ENCODE measurements at places on chromosomes 5 and 9. TPM values are rescaled to one million over a fixed set of nuclear protein-coding genes. Genes with fewer than 3 reads are reported as not detected.

The INSL4 gene
- not detected for total RNA-seq

The LHX6 gene
- total RNA-seq: 0.26 TPM

The VCAN gene
- total RNA-seq: 44.1 TPM

The TRIM36 gene
- 4.9 TPM for total RNA-seq

The KCNMB1 gene
- not detected for total RNA-seq

The ACTBL2 gene
- 0.10 TPM for total RNA-seq

The PRRX2 gene
- total RNA-seq: not detected

The CDC20B gene
- total RNA-seq: not detected

The PCDHB15 gene
- 0.91 TPM for total RNA-seq

The TMEM174 gene
- not detected for total RNA-seq

GRCh38 chr9:95101326-95101725, 216.2 kb downstream of the FANCC start:
- peaks cover 33% of the 10 kb centered on the region for H3K36me3 ChIP-seq
- no peak for DNase-seq
- no peak overlapping the region for H3K27ac ChIP-seq
- H3K27me3 ChIP-seq: no peaks in the 10 kb centered on the region

GRCh38 chr5:136330353-136331038, 34.8 kb downstream of the TRPC7 start:
- no peak overlapping the region for H3K4me3 ChIP-seq
- no peaks in the 10 kb centered on the region for H3K4me1 ChIP-seq
- peaks cover 2% of the 10 kb centered on the region for H3K27me3 ChIP-seq
- no peaks in the 10 kb centered on the region for H3K36me3 ChIP-seq
- DNase-seq: no peak

- no peak overlapping the region for H3K27ac ChIP-seq
- H3K27me3 ChIP-seq: no peaks in the 10 kb centered on the region
- peaks cover 13% of the 10 kb centered on the region for H3K4me1 ChIP-seq
- no peak for DNase-seq
- no peak overlapping the region for H3K4me3 ChIP-seq
These were observed 190.9 kb upstream of the GNA14 start for GRCh38 chr9:77838986-77839385.

- peaks cover 12% of the 10 kb centered on the region for H3K36me3 ChIP-seq
- peaks cover 9% of the 10 kb centered on the region for H3K4me1 ChIP-seq
- H3K27ac ChIP-seq: no peak overlapping the region
- no peaks in the 10 kb centered on the region for H3K27me3 ChIP-seq
- DNase-seq: no peak
These were observed 27.0 kb downstream of the SUB1 start for GRCh38 chr5:32612134-32612888.

- no peak for DNase-seq
- H3K4me3 ChIP-seq: no peak overlapping the region
- no peaks in the 10 kb centered on the region for H3K27me3 ChIP-seq
- peaks cover 41% of the 10 kb centered on the region for H3K4me1 ChIP-seq
- no peak overlapping the region for H3K27ac ChIP-seq
- peaks cover 28% of the 10 kb centered on the region for H3K36me3 ChIP-seq
These were observed 17.9 kb downstream of the ITGA1 start for GRCh38 chr5:52805615-52806014.

DNA sequence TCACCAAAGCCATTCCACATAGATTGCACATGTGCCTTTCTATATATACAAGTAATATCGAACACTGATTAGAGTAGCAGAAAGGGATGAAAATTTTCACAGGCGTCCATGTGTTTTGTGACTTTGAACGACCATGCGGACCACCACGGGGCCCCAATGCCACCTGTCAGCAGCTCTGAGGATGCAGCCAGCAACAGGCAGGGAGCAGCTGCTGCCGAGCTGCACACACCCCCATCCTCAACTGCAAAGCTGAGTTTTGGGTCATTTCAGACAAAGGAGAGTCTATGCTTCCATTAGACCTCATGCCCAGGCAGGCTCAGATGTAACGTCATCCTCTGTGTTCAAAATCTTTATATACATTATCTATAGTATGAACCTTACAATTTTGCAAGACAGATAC, 503.8 kb downstream of the IRX1 start:
- no peaks in the 10 kb centered on the region for H3K4me1 ChIP-seq
- H3K27me3 ChIP-seq: no peaks in the 10 kb centered on the region
- no peaks in the 10 kb centered on the region for H3K36me3 ChIP-seq
- H3K27ac ChIP-seq: no peak overlapping the region

GRCh38 chr9:99326112-99326916, 104.2 kb downstream of the SEC61B start:
- no peaks in the 10 kb centered on the region for H3K4me1 ChIP-seq
- DNase-seq: no peak
- H3K4me3 ChIP-seq: no peak overlapping the region
- no peaks in the 10 kb centered on the region for H3K36me3 ChIP-seq
- no peak overlapping the region for H3K27ac ChIP-seq

DNA sequence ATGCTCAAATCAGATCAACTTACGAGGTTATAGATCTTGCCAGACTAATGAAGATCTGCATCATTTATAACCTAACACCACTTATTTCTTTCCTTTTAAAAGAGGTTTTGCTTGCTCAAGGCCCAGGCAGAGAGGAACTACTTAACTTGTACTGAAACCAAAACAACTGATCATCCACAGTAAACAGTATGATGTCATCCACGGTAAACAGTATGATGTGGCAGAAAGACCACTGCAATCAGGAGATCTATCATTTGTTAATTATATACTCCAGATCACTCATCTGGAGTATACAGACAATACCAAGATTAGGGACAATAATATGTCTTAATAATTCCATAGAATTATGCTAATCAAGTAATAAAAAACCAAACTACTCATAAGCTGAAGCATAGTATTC, 116.8 kb downstream of the ADAMTS6 start:
- H3K36me3 ChIP-seq: peaks cover 8% of the 10 kb centered on the region
- H3K4me1 ChIP-seq: no peaks in the 10 kb centered on the region
- no peaks in the 10 kb centered on the region for H3K27me3 ChIP-seq
- H3K4me3 ChIP-seq: no peak overlapping the region

- H3K36me3 ChIP-seq: no peaks in the 10 kb centered on the region
- H3K4me3 ChIP-seq: no peak overlapping the region
- no peak for DNase-seq
- no peak overlapping the region for H3K27ac ChIP-seq
These were observed 161.9 kb downstream of the CCDC171 start for GRCh38 chr9:15714746-15715145.

DNA sequence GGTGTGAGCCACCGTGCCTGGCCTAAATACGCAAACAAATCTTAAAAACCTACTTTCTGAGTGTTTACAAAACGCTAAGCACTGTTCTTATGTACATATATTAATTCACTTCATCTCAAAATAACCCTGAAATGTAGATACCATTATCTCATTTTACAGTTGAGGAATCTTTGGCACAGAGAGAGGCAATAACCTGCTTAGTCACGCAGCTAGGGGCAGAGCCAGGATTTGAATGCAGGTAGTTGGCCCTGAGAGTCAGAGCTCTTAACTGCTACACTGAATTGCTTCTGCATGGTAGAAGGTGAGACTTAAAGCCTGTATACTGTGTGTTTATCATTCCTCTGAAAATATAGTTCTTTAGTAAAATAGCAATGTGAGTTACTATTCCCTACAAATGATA, 21.9 kb downstream of the ARHGEF37 start:
- H3K4me1 ChIP-seq: peaks cover 37% of the 10 kb centered on the region
- no peak overlapping the region for H3K4me3 ChIP-seq
- peak overlapping the region; percentile 39 for H3K27ac ChIP-seq
- peaks cover 16% of the 10 kb centered on the region for H3K36me3 ChIP-seq
- H3K27me3 ChIP-seq: no peaks in the 10 kb centered on the region

DNA sequence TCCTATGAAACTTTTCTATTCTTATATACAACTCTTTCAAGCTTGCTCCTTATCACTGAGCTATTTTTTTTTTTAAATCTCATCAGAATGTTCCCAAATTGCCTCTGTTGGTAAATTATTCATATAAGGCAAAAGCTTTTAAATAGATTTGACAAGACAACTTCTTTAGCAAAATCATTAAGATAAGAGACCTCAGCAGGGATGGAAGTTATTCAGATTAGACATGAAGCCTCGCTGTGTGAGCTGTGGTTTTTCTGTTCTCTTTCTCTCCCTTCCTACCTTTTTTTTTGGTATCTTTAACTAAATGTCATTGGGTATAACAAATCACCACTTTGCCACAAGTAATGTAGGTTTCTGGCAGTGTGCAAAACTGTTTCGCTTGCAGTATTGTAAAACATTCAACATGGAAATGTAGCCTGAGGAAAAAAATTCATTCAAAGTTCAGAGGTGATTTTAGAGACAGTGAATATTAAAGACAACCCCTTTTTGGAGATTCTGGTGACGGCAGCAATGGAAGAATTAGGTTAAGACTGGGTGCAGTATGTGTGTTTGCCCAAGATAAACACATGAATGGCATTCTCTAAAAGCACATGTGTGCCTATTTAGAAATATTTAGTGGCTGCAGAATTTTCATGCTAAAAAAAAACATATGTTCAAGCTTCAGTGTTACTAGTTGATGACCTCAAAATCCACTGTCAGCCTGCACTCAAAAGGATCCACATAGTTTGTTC, 467.1 kb downstream of the ZNF608 start:
- H3K4me3 ChIP-seq: no peak overlapping the region
- no peak for DNase-seq
- peaks cover 11% of the 10 kb centered on the region for H3K4me1 ChIP-seq
- no peak overlapping the region for H3K27ac ChIP-seq
- H3K36me3 ChIP-seq: peaks cover 6% of the 10 kb centered on the region

- H3K36me3 ChIP-seq: peaks cover 16% of the 10 kb centered on the region
- DNase-seq: no peak
- H3K27ac ChIP-seq: no peak overlapping the region
- H3K4me3 ChIP-seq: no peak overlapping the region
These were observed 19.9 kb upstream of the SUSD1 start for GRCh38 chr9:112194969-112195431.

DNA sequence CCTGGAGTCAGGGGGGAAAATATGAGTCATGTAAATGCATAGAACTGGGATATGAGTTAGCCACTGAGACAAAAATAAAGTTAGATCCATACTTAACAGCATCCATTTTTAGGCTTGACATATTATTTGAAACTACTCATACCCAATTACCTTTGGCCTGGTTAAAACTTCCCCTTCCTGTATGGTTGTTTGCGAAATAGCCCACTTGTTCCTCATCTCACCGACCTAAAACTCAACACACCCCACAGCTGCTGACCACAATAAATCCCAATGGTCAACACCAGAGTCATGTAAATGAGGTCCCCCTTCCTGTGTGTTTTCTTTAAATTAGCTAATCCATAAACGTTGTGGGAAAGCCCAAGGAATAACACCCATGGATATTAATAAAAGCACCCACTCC, 55.2 kb upstream of the TMEM215 start:
- no peaks in the 10 kb centered on the region for H3K4me1 ChIP-seq
- no peaks in the 10 kb centered on the region for H3K36me3 ChIP-seq
- H3K27me3 ChIP-seq: no peaks in the 10 kb centered on the region
- no peak for DNase-seq
- no peak overlapping the region for H3K27ac ChIP-seq

- no peaks in the 10 kb centered on the region for H3K4me1 ChIP-seq
- no peaks in the 10 kb centered on the region for H3K36me3 ChIP-seq
- DNase-seq: peak; percentile 44
These were observed 23.4 kb downstream of the DMRTA1 start for GRCh38 chr9:22469928-22470544.

DNA sequence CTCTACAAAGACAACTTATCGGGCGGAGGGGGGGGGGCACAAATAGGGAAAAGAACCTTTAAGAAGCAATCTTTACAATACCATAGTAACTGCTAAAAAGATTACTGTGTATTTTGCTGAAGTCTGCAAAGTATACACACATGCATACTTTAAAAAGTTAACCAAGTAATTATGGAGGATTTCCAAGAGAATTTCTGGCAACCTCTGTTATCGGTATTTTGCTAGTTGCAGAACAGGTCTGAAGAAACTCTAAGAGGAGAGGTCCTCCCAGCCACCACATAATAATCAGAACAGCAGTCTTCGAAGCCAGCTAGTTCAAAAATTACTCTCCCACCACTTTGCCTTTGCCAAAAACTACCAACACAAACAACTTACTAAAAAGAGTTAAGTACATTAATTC, 56.1 kb downstream of the UBAP2 start:
- peaks cover 68% of the 10 kb centered on the region for H3K36me3 ChIP-seq
- no peak for DNase-seq
- H3K4me3 ChIP-seq: no peak overlapping the region
- H3K27ac ChIP-seq: no peak overlapping the region
- H3K27me3 ChIP-seq: no peaks in the 10 kb centered on the region

GRCh38 chr5:159956074-159956473, 39.8 kb downstream of the ADRA1B start:
- H3K4me3 ChIP-seq: no peak overlapping the region
- H3K4me1 ChIP-seq: no peaks in the 10 kb centered on the region
- no peaks in the 10 kb centered on the region for H3K36me3 ChIP-seq
- H3K27ac ChIP-seq: no peak overlapping the region
- no peaks in the 10 kb centered on the region for H3K27me3 ChIP-seq
- no peak for DNase-seq

DNA sequence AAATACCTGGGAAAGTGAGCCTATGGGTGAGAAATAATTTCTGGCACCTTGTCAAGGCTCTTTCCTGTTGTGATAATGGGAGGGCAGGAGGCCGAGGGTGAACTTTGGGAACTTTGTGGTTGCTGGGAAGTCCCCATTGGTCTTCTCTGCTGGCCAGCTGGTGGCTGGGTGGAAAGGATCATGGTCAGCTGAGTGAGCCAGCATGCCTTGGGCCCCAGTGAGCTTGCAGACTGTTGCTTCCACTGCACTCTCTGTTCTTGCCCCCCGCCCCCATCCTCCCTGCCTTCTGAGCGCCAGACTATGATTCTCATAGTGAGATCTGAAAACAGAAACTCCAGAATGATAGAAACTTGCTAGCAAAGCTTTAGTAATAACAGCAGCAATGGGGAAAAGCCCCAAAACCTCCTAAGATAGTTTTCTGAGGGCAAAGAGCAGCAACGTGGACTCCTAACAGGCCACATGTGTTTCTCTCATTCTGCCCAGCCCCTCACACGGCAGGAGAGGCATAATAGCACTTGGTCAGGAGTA, 139.2 kb upstream of the SMARCA2 start:
- H3K27ac ChIP-seq: no peak overlapping the region
- peaks cover 2% of the 10 kb centered on the region for H3K27me3 ChIP-seq
- H3K36me3 ChIP-seq: no peaks in the 10 kb centered on the region
- no peaks in the 10 kb centered on the region for H3K4me1 ChIP-seq
- no peak for DNase-seq

- no peak for DNase-seq
- H3K4me3 ChIP-seq: no peak overlapping the region
- no peaks in the 10 kb centered on the region for H3K4me1 ChIP-seq
- H3K27ac ChIP-seq: no peak overlapping the region
These were observed 28.2 kb upstream of the ORM1 start for GRCh38 chr9:114294664-114295063.
